Transverse colon (tissue), 4 donors: ENCODE measurements at places on chromosomes 4 and X. TPM values are rescaled to one million over a fixed set of nuclear protein-coding genes. Genes with fewer than 3 reads are reported as not detected.

DNA sequence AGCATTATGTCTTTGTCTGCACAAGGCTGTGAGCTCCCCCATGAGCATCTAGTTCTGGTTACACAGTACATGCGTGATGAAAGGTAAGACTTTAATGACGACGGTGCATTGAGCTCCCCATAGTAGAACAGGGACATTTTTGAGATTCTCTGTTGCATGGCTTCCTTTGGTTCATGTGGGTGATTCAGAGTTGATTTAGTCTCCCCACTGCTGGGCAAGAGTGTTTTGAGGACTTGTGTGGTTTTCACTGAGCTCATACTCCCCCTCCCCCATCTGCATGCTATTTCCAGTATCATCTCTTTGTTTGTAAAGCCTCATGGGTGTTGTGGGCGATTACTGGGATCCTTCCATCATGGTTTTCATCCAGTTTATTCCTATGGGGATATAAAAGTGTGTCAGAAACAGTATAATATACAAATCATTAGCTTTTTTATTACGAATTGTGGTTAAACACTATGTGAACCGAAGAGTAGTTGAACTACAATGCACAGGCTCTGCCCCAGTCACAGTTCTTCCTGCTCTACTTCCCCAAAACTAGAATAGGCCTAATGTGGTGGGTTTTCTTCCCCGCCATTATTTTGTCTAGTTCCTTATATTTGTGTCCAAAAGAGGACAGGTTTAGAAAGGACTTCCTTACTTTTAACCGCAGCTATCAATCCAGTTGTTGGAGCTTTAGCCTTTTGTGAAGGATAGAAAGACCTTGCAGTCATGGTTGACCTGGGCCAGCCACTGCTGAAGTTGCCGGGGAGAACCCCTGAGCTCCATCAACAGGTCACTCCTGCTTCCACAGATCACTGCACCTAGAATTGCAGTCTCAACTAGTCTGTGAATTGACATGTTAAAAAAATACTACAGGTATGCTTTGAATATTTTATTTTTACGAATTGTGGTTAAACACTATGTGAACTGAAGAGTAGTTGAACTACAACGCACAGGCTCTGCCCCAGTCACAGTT, 30.4 kb downstream of the KIT start:
- DNase-seq = no peak

GRCh38 chrX:16137416-16138107, 14.2 kb downstream of the GRPR start:
- no peak for DNase-seq

- DNase-seq = peak; percentile 29
These were observed 854 bp downstream of the RNF113A start for GRCh38 chrX:119870626-119871131.

- no peak for DNase-seq
These were observed 3.0 kb upstream of the ZFP92 start for GRCh38 chrX:153408221-153408721.

- DNase-seq = no peak
These were observed 1043.1 kb upstream of the PABPC4L start for GRCh38 chr4:135244696-135245095.

DNA sequence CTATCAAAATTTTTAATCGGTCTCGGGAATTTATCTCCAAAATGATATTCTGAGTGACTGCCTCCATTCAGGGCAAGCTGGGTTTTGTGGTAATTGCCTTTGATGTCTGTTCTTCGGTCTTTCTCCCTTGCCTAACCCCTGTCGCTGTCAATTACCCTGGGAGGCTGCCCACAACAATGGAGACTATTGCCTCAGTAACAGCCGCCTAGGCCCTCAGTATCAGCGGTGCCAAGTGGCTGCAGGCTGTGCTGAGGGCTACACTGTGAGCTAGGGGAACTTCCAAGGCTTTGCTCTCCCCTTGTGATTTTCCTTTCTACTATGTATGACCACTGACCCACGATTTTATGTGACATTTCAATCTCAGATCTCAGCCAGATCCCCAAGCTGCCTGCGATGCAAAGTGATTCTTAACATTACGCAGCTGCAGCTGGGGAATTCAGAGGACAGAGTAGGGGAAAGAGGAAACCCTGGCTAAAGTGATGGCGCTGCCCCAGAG, 36.3 kb upstream of the REST start:
- DNase-seq = no peak

GRCh38 chrX:12237131-12237530, 98.9 kb downstream of the FRMPD4 start:
- no peak for DNase-seq

Gene TLR6
- total RNA-seq = 5.9 TPM

Gene PNMA6A
- total RNA-seq = not detected
